ENCODE measurements at places on chromosomes 12 and 14.
A peak's percentile ranks its signal among the peaks of the same experiment; 100 is the strongest.

DNA sequence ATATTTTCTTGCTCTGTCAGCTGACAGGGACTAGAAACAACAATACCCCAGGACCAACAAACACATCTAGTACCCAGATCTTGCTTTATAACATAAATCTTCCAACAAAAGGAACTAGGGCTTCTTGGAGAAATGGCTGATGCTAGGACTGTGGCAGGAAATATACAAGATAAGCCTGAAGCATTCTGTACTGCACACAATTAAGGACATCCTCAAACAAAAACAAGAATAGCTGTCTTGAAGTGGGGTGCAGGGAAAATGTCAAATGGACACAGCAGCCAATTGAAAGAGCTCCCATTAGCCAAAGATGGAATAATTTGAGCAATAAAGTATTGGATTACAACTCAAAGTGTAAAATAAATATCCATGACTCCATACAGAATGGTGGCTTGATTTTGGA lies 50.0 kb downstream of the LGMN start:
- no peak for DNase-seq

GRCh38 chr14:79436335-79436734 lies 775.0 kb downstream of the DIO2 start:
- no peak for DNase-seq

DNA sequence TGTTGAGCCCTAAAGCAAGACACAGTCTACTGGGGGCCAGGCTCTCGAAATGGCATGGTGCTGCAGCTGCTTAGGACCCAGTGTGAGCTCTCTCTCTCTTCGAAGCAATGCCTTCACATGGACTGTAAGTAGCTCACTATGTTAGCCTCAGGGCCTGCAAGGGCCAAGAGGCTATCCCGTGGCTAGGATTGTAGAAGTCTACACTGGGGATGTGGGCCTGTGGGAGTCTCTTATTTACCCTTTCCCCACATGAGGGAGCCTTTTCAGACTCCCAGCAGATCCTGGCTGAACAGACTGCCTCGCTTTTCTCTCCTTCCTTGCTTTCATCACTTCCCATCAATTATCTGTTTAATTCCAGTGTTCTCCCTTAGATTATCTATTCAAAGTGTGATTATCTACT lies 101.4 kb downstream of the GPR65 start:
- no peak for DNase-seq

GRCh38 chr14:31881531-31882310 lies 195.4 kb upstream of the ARHGAP5 start:
- no peak for DNase-seq

DNA sequence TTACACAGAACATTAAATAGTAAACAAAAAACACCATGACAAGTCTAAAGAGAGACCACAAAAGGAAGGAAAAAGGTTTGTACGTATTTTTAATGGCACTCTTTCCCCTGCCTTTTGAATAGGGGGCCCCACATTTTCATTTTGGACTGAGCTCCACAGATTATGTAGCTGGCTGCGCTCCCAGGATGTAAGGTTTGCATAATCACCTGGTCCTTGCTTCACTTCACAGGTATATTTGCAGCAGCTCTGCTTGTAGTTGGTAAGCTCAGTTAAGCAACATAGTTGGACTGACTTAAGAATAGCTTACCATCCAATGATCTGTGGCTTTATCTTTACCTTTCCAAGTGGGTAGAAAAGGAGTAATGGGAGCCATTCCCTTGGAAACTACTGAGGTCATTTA lies 454.7 kb downstream of the APAF1 start:
- no peak for DNase-seq

DNA sequence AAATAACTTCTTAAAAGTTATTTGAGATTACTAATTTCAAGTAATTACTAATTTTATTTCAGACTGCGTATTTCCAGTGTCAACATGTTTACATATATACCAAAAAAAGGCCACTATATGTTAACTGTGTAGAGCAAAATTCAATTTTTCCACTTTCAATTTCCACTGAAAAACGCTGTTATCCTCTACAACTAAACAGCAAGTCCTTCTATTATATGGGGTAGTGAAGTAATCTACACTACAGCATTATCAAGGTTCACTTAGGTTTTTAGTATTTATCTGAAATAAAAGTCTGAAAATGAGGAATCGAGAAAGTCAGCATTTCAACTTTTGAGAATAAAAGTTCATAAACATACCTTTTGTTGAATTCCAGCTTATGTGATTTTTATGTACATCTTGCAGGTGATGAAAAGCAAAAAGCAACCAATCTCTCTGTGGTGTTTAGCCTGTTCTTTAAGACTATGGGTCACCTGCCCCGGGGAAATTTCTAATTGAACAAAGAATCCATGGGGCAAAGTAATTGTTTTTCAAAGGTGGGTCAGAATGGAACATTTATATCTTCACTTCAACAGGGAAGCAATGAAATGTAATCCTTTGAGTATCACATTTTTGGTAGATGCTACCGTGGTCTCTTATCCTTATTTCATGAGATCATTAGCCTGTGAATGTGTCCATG lies 3.3 kb downstream of the BTG1 start:
- no peak for DNase-seq

- no peak for DNase-seq
Observed at GRCh38 chr12:112967858-112968257, 10.5 kb upstream of the OAS2 start.

- no peak for DNase-seq
Observed at GRCh38 chr14:75545907-75546306, 23.6 kb downstream of the BATF start.

- no peak for DNase-seq
Observed at GRCh38 chr12:13812168-13812567, 169.2 kb downstream of the GRIN2B start.

DNA sequence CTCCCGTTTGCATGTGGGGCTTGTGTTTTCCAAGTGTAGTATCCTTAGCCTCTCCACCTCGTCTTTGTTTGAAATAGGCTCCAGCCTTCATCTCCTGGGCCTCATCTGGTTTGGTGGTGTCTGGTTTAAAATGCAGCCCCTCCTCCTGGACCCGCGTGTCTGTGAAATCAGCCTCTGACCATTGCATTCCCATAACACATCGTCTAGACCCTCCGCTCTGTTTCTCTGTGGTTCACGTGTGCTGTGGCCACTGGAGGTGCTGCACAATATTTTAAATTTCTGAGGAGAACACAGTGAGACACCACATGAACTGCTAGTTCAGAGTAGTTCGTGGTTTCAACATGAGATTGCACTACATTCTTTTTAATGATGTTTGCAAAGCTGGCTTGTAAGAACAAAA lies 35.6 kb downstream of the UBE3B start:
- no peak for DNase-seq

- DNase-seq: no peak
Observed at GRCh38 chr14:28746247-28746646, 20.3 kb upstream of the FOXG1 start.

DNA sequence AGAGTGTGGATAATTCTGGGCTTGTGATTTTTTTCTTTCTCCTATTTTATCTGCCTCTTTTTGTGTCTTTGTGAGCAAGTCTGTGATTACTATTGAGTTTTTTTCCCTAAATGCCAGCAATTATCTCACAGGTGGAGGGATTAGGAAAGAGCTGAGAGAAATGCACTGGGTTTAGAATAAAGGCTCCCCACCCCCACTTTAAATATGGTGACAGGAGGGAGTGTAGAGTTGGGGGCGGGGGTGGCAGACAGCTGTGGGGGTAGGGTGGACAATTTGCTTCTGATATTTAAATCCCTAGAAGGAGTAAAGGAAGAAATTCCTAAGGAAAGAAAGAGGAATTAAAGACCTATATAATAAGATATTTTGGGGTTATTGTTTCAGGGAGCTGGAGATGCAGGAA lies 145.9 kb downstream of the NRXN3 start:
- no peak for DNase-seq

DNA sequence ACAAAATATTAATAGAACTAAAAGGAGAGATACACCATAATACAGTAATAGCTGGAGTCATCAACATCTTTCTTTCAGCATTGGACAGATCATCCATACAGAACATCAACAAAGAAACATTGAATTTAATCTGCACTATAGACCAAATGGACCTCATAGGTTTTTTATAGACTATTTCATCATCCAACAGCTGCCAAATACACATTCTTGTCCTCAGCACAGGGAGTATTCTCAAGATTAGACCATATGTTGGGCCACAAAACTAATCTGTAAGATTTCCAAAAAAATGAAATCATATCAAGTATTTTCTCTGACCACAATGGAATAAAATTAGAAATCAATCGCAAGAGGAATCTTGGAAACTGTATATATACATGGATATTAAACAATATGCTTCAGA lies 86.9 kb downstream of the FSCB start:
- no peak for DNase-seq

GRCh38 chr12:118495296-118495695 lies 118.9 kb downstream of the SUDS3 start:
- no peak for DNase-seq

DNA sequence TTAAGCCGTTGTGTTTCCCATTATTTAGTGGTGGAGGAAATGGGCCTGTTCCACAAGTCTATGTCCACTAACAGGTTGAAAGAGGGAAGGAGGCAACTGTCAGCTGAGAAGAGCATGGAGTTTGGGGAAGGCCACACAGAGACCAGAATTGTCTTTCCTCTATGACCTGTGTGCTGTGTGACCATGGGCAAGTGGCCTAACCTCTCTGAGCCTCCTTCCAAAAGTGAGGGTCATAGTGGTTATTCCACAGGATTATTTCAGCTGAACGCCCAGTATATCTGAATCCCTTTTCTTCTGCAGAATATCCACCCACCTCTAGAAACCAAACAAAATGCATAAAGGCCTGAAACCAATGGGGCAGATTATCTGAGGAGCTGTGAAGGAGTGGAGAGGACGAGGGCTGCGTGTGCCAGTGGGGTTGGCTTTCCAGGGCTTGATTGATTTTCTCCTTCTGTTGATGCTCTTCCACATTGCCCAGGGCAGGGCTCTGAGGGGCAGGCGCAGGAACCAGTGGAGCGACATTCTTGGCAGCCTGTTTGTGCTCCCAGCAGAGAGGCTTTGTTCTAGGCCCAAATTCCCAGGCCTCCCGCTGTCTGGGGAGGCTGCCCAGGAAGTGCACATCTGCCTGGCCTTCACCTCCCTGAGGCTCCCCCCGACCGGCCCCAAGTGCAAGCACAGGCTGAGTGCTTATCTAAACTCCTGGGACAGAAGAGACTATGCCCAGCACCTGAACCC lies 452.7 kb downstream of the BCL11B start:
- DNase-seq: no peak

DNA sequence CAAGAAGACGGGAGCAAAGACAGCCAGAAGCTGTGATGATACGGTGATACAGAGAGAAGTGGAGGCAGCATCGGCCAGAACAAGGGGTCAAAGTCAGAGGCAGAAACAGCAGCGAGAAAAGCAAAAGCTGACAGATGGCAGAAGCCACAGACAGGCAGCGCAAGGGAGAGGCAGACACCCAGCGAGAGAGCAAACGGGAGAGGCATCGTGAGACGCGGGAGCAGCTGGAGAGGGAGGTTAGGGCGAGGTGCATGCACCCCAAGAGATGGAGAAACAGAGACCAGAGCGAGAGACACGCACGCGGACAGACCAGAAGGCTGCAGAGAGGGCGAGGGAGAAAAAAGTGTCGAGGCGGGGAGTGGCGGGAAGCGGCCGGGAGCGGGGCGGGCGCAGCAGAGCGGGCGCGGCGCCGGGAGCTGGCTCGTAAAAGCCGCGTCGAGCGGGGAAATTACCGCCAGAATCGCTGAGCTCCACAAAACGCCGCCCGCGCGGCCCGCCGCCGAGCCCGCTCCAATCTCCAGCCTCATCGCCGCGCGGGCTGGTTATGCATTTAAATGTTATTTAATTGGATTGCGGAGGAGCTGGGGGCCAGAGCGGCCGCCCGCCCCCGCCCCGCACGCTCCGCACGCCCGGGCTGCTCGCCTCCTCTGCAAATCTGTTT lies 15.6 kb downstream of the SMUG1 start:
- peak; percentile 15 for DNase-seq

DNA sequence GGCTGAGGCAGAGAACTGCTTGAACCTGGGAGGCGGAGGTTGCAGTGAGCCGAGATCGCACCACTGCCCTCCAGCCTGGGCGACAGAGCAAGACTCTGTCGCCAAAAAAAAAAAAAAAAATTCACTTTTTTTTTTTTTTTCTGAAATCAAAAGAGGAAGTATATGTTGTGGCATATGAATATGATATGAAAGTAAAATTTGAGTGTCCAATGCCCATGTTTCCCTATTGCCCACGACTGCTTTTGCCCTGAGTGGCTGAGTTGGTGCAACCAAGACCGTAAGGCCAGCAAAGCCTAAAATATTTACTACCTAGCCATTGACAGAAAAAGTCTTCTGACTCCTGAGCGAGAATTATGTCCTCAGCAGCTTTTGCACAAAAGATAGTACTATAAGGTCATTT lies 101.7 kb upstream of the PARP11 start:
- no peak for DNase-seq

DNA sequence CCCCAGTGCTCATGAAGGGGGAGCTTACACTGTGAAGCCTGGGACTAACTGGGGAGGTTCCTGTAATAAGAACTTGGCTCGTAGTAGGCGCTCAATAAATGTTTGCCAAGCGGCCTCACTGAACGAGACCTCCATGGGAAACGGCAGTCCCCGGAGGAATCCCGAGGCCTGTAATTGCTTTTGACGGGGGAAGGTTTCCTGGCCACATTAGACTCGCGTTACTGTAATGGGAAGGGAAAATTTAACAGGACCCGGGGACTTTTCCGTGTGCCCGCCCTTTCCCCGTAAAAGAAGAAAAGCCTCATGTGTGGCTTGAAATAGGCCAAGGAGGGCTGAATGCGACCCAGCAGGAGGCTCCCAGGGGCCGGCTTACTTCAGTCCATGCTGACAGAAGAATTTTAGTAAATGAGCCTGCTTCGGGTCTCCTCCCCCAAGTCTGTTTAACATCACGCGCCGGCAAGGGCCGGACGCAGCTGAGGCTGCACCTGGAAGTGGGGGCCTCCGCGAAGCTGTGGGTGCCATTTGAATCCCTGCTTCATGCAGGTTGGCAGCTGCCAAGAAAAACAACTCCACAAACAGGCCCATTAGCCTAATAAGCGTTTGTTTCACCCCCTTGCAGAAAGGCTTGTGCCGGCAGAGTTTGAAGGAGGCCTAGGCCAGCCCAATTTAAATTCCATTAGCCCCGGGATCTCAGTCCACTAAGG lies 39.8 kb upstream of the PWP1 start:
- DNase-seq: no peak

- DNase-seq: no peak
Observed at GRCh38 chr12:30823764-30824163, 69.0 kb upstream of the CAPRIN2 start.

- no peak for DNase-seq
Observed at GRCh38 chr12:26798023-26798422, 35.0 kb downstream of the ITPR2 start.

DNA sequence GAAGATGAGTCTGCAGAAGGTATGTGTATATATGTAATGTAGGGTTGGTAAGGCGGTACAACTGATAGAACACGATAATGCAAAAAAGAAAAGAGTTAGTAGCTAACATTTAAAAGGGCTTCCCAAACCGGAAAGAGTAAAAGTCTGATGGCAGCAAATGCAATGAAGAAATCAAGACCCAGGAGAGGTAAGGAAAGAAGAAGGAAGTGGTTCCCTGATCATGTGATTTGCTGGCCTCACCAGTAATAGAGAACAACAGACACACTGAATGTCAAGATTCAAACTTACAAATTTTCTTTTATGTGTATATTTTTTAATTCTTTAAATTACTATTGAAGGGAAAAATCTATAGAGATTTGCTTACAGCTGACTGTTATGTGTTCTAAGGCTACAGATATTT lies 18.4 kb downstream of the ZFC3H1 start:
- DNase-seq: no peak

GRCh38 chr12:14771651-14772137 lies 31.6 kb downstream of the WBP11 start:
- DNase-seq: peak; percentile 71

Measured in CD4-positive, alpha-beta T cell treated with Interleukin-12 subunit alpha and Interleukin-12 subunit beta, for 1 hour (primary cell).